ENCODE measurements at places on chromosomes 1 and 21.

GRCh38 chr1:206556047-206556749 is 48.9 kb downstream of the RASSF5 start:
- DNase-seq: no peak

DNA sequence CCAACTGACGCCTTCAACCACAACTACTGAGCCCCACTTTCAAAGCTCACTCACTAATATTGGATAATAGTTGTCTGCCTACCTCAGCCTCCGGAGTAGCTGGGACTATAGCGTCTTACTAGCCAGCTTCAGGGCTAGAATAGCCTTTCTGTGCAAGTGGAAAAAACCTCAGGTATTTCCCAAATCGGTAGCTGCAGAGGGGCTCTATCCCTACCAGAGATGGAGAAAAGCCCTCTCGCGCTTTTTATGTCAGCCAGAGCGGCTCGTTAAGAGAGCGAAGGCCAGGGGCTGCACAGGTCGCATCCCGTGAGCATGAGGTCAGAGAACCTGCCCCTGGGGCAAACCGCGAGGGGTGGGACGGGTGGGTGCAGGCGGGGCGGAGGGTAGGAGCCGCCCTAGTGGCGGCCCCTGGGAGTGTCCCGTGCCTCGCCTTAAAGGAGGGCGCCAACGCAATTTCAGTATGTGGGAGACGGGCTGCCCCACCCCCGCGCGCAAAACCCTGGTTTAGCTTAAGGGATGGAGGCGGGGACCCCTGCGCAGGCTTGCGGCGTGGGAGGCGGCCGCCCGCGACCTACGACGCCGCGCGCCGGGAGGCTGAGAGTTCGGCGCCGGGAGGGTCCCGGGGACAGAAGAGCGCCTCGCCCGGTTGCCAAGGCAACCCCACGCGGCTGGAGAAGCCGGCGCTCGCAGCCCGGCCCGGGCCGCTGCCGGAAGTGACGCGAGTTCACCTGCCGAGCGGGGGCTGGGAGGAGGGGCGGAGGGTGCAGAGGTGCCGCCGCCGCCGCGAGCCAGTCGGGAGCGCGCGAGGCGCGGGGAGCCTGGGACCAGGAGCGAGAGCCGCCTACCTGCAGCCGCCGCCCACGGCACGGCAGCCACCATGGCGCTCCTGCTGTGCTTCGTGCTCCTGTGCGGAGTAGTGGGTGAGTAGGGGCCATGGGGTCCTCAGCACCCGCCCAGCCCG is at the start of gene CXADR:
TSS of gene CXADR (plus strand) at position 791 of the 961 bp plus-strand sequence. CDS start at position 878, 87 bp downstream.
- peak; percentile 52 for DNase-seq

DNA sequence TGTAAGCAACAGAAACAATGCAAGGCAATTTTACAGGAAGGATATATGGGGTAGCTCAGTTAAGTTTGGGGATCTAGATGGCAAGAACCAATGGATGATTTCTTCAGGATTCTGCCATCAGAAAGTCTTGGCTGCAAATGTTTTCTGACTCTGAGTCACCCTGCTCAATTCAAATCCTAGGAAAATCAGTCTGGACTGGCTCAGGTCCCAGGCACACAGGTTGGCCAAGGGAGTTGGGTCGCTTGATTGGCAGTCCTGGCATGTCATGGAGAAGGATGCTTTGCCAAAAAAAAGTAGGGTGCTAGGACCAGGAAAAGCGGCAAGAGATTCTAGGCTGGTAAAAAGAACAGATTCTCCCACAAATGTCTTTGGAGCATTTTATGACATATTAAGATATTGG is 28.9 kb upstream of the S1PR1 start:
- DNase-seq: no peak

DNA sequence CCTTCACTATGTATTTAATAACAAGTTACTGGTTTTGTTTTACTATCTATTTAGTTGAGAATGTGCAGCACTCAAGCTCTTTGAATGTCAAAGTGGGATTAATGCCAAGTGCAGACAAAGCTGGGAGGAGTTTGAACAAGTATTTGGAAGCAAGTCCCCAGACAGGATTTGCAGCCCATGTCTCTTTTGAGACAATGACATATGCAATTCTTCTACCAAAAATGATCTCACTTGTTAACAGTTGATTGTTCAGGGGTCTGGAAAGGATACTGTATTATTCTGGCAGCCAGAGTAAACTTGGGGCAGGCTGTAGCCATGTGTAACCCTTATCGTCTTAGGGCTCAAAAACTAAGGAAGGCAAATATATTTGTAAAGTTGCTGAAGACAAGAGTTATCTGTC is 15.8 kb downstream of the COLGALT2 start:
- DNase-seq: no peak

DNA sequence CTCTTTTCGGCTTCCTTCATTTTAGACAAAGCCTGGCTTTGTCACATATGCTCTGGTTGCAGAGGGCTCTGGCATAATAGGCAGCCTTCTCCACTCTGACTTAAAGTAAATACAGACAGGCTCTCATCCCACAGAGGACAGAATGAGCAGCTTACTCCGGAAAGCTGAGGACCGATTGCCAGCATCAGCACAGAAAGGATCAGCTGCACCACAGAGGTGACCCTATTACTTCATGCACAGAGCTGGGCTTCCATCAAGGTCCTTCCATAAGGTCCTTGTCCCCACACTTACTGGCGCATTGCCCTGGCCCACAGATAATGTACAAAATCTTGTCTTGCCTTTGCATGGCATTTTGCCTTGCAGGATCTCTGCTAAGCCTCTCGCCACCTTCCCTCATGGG is 67.6 kb downstream of the SEC16B start:
- DNase-seq: no peak

- DNase-seq: no peak
Observed at GRCh38 chr1:192580351-192580962, 4.9 kb downstream of the RGS1 start.

DNA sequence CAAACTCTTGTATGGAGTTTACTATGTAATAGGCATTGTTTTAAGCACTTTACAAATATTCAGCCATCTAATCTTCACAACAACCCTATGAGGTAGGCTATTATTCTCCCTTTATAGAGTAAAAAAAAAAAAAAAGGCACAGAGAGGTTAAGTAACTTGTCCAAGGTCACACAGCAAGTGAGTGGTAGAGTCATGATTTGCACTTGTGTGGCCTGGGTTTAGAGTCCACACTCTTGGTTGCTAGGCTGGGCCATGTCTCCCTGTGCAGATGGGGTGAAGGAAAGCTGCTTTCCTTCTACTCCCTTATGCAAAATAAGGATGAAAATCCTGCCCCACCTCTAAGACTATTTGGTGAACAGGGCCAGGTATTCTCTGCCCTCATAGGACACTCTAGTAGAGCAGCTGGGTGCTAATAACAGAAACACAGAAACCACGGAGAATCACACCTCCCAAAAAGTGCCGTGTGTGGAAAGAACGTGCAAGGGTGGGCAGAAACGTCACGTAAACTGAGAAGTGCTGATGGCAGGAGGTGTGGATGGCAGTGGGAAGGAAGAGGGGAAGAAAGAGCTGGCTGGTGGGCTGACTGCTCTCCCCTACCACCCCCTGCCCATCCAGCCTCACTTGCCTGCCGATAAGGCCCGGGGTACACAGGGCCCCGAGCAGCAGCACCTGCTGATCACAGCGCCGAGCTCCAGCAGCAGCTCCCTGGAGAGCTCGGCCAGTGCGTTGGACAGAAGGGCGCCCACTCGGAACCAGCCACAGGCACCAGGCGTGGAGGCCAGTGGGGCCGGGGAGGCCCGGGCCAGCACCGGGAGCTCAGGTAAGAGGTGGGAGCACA is 28.3 kb upstream of the VPS13D start:
- no peak for DNase-seq

GRCh38 chr1:150764617-150765101 is 919 bp downstream of the CTSS start:
- no peak for DNase-seq

DNA sequence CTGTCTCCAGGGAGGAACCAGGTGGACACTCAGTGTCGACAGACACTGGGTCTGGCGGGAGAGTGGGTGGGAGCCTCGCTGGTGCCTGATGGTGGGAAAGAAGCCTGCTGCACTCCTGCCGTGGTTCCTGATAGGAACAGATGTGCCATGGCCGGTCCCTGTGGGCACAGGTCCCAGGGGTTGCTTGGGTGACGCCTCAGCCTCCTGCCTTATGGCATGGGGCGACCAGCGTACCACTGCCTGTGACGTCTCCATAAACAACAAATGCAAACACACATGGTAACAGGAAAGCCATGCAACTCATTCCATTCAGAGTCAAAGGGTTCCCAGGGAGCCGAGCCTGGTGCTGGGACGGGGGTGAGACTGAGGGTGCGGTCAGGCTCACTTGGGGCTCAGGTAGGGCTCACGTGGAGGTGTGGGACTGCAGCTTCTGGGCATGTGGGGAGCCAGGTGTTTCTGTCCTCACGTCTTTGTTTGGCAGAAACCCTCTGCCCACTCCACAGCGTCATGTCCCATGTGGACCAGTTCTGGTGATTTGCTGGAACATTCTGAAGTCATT is 34.8 kb downstream of the SNAP47 start:
- no peak for DNase-seq

GRCh38 chr1:109198043-109198695 is 15.5 kb upstream of the SARS1 start:
- DNase-seq: no peak

- DNase-seq: no peak
Observed at GRCh38 chr1:12075195-12076114, 12.4 kb downstream of the TNFRSF8 start.

- DNase-seq: no peak
Observed at GRCh38 chr1:150429805-150430204, 57.4 kb upstream of the TARS2 start.

- no peak for DNase-seq
Observed at GRCh38 chr1:168304865-168305264, 24.2 kb downstream of the TBX19 start.

DNA sequence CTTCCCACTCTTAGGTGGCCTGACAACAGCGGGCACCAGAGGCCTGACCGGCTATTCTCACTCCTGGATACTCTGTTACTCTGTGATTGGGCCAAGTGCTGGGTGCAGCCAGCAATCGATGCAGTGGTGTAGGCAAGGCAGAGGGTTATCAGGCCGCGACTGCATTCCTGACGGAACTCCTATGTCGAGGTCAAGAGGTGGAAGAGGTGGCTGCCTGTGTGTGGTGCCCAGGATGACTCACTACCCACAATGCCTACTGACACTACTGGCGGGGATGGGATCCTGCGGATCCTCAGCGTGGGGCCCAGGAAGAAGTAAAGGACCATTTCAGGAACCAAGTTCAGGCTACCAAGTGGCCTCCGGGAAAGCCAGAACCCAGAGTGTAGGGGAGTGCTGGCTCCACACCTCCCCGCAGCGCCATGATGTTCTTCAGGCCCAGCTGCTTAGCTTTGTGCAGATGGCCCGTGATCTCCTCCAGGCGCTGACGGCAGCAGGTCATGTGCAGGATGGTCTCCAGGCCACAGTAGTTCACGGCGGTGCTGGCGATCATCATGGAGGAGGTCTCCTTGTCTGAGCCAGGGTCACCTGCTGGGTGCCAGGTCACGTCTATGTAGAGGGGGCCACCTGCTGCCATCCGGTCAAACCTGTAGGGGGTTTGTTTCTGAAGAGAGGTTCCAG is 4.9 kb downstream of the MTHFR start:
- no peak for DNase-seq

- no peak for DNase-seq
Observed at GRCh38 chr1:176864211-176864610, 300.3 kb downstream of the ASTN1 start.

GRCh38 chr1:201941420-201942128 is 4.8 kb downstream of the LMOD1 start:
- no peak for DNase-seq

GRCh38 chr1:39955547-39956539 is 898 bp downstream of the MFSD2A start:
- DNase-seq: no peak

DNA sequence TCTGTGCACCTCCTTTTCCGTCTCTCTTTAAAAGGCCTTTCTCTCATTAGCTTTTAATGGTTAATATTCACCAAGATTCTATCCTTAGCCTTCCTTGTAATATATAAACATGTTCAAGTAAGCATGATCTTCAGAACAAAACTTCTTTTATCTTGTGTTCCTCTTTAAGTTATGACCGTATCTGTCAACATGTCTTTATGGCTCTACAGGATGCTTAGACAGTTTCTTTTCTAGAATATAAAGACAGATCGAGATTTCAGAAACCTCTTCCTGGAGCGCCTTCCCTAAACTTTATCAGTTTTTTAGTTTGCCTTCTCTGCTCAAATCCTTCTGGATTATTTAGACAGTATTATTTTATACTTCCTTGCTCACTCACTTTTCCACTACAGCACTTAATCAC is 7.2 kb downstream of the RO60 start:
- no peak for DNase-seq

- no peak for DNase-seq
Observed at GRCh38 chr1:116692879-116693278, 25.3 kb upstream of the IGSF3 start.

DNA sequence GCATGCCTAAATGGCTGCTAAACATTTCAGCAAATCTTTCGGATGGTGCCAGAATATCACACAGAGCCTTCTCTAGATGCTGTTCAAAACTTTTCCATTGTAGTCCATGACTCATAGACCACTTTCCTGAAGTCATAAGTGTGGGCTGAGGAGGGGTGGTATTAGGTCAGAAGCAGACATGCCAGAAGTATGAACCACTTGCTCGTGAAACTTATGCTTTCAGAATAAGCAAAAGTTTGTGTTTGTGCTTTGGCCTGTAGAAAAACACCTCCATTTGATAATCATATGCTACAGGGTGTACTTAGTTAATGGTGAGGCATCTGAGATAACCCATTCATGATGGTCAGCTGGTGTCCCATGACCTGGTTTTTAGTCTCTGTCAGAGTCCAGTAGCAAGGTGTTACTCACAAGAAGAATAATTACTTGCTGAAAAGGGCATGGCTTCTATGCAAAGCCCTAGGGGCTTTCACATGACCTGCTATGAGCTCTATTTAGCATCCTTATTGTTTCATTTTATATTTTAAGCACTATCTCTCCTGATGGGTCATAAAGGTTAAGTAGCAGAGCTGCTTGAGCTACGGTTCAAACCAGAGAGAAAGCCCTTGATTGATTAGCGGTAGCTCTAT is 183.1 kb upstream of the IVNS1ABP start:
- no peak for DNase-seq

- DNase-seq: peak; percentile 91
Observed at GRCh38 chr1:225652729-225653462, at the start of gene ENAH. TSS of gene ENAH (minus strand) at chr1:225653123. CDS start at chr1:225652690, 433 bp downstream.

DNA sequence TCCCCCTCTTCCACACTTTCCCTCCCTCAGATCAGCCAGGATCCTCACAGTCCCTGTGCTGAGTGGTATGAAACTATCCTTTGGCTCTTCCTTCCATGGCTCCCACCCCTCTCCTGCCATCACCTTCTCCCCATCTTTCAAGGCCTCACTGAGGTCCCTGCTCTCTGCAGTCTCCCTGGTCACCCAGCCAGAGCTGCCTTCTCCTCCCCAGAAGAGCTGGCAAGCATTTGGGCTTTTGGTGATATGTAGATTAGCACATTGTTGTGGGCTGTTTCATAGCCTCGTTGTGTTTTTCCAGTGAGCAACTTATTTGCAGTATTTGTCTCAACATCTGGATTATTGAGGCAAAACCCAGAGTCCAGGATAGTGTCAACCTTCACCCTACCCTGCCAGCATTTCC is 2.2 kb downstream of the CSF1 start:
- DNase-seq: no peak

Data from left hindlimb (tissue), 1 donor.